Stimulated activated CD8-positive, alpha-beta memory T cell treated with anti-CD3 and anti-CD28 coated beads, Interleukin-2, amount 100 ng/mL, for 1 hour (primary cell): ENCODE measurements at places on chromosomes 16 and 17.

DNA sequence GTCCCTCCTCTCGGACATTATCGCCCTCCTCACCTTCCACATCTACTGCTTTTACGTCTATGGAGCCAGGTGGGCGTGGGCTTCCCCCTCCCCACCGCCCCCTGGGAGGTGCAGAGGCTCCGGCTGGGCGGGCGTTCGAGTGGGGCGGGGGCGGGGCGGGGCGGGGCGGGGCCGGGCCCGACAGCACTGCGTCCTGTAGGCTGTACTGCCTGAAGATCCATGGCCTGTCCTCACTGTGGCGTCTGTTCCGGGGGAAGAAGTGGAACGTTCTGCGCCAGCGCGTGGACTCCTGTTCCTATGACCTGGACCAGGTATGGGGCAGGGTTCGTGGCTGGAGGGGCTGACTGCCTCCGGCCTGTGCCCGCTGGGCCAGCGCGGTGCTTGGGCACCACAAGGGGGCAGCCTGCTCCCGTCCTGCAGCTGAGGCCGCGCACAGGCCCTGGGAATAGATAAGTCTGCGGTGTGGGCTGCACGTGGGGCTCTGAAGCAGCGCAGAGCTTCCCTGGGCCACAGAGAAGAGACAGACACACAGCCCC lies 9.2 kb downstream of the PIGQ start:
- peak; percentile 37 for DNase-seq

DNA sequence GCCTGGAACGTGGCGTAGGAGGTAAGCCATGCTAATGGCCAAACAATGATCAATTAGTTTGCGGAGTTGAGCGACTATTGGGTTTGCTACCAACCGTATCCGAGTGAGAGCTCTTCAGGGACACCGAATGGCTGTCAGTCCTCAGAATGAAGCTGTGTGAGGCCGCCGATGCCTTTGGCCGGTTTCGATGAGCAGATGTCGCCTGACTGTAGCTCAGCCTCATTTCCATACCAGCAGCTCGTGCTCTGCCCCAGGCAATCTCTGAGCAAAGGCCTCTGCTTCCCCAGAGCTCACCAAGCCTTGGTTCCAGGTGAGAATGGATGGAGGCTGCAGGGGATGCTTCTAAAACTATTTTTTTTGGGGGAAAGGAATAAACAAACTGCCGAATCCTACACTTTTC lies 111.7 kb upstream of the HS3ST4 start:
- DNase-seq, result no peak

GRCh38 chr17:64773386-64773835 lies 111.3 kb upstream of the SMURF2 start:
- no peak for DNase-seq

DNA sequence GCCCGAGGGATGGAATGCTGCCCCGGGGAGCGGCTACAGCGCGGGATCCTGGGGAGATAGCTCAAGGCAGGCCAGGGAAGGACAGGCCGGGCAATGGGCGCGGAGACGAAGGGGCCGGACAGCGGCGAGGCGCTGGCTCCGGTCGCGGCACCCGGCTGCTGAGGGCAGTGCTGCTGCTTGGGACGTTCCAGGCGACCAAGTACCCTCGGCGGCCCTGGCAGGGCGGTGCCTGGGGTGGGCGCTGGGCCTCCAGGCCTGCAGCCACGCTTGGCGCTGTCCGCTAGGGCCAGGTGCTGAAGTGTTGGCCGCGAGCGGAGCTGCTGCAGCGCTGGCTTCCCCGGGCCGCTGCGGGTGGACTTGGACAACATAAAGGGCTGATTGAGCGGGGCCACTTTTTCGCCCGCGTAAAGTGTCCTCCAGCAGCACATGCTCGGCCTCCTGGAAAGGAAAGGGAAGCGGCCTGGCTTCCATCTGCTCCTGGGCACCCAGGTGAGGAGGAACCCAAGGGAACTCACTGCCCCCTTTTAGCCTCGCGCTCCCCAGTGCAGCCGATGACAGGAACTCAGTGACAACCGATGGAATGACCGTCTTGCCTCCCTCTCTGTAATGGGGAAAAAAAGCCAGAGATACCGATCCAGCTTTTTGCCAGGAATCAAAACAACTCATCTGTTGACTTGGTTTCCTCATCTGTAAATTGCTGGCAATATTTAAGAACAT lies 23.7 kb downstream of the CLEC3A start:
- no peak for DNase-seq

DNA sequence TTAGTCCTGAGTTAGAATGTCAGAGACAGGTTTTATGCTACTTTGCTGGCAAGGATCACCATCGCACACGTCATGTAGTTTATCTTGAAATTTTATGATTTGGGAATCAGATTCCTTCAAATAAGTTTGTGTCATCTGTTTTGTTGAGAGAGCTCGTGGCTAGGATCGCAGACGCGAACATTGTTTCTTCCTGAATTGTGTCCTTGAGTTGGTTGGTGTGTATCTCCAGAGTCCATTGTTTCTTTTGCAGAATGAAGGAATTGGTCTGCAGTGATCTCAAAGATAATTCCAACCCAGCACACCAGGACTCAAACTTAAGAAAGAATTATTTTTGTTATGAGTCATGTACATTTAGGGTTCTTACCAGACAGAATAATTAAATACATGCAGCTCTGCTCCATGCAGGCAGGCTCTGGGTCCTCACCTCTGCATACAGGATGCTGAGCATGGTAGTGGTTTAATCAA lies 51.6 kb downstream of the PRKCA start:
- DNase-seq, result no peak

- no peak for DNase-seq
Observed at GRCh38 chr17:2177235-2177811, 122.4 kb downstream of the HIC1 start.

GRCh38 chr16:56513972-56514371 lies 5.9 kb downstream of the BBS2 start:
- DNase-seq, result peak; percentile 15

DNA sequence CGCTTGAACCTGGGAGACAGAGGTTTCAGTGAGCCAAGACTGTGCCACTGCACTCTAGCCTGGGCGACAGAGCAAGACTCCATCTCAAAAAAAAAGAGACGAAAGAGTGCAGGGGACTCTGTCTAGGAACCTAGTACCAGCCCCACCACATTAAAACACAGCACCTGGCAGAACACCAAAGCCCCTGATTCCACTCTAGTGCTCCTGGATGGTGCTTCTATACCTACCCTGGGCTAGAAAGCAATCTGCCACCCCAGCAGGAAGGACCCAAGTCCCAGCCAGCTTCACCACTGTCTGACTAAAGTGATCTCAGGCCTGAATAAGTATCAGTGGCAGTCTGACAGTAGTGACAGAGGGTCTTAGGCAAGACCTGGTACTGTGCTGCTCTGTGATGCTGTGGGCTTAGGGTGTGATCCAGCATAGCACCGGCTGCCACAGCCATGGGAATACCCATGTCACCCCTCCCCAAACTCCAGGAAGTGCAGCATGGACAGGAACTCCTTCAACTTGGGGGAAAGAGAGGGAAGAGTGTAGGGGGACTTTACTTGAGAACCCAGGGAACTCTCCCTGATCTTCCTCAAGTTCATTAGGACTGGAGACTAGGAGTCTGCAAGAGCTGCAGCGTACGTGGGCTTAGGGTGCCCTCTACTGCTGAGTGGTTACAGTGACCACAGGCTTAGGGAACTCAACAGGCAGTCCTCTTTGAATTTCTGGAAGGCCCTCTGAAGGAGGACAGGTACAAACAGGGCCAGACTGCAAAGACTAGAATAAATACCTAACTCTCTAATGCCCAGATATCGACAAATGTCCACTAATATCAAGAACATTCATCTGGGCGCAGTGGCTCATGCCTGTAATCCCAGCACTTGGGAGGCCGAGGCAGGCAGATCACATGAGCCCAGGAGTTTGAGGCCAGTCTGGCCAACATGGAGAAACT lies 30.0 kb upstream of the RNF43 start:
- DNase-seq, result peak; percentile 8

- DNase-seq, result no peak
Observed at GRCh38 chr16:82728901-82729300, 102.1 kb downstream of the CDH13 start.

GRCh38 chr17:67386965-67387551 lies 10.0 kb downstream of the PITPNC1 start:
- peak; percentile 42 for DNase-seq

DNA sequence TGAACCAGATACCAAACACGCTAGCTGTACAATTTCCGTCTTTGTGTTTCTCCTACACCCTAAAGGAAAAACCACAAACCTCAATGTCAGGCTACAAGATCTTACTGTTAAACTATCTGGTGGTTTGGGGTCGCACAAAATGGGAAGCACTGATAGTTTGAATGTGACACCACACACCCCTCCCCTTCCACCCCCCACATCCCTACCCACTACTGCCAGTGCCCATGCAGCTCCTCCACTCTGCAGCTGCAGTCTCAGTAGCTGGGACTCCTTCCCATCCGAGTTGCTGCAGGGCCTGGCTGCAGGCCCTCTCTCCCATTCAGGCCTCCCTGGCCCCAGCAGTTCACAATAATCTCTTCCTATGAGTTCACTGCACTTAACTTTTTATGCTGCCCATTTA lies 18.4 kb downstream of the TRAP1 start:
- no peak for DNase-seq

DNA sequence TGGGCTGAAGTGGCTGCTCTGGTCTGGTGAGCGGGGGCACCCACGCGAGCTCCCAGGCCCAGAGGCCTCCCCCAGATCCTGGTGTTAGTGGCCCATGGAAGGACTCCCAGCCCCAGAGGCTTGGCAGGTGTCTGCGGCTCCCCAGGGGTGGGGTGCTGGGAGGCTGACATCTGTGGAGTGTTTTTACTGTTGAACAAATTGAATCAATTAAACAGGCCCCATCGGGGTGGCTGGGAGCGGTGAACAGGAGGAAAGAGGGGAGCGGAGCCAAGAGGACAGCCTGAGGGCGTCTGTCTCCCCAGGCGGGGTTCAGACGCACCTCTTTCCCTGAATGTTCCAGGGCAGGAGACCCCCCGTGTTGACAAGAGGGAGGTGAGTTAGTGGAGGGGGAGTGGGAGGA lies 29.9 kb downstream of the ACTG1 start:
- no peak for DNase-seq

GRCh38 chr16:49452578-49452977 lies 79.0 kb downstream of the C16orf78 start:
- DNase-seq, result no peak

GRCh38 chr17:40501499-40501911 lies at the start of gene TNS4:
TSS of gene TNS4 (minus strand) at chr17:40501623. CDS start at chr17:40496425, 5,198 bp downstream.
- no peak for DNase-seq

DNA sequence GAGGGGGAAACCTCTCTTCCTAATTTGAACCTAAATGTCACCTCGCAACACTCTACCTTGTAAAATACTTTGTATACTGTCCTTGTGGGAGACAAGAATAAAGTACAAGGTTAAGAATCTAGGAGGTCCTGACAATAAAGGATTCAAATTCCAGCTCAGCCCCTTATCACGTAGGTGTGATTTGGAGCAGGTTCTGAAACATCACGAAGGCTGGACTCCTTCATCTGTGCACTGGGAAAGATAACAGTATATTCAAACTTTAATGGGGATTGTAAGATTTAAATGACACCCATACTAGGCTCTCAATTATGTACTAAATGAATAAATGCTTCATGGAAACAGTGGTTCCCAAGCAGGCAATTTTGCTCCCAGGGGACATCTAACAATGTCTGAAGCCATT lies 2.1 kb downstream of the TXNDC11 start:
- DNase-seq, result no peak

GRCh38 chr16:84348386-84348888 lies 19.9 kb upstream of the ATP2C2 start:
- no peak for DNase-seq

GRCh38 chr16:4487955-4488498 lies 11.8 kb downstream of the HMOX2 start:
- no peak for DNase-seq

DNA sequence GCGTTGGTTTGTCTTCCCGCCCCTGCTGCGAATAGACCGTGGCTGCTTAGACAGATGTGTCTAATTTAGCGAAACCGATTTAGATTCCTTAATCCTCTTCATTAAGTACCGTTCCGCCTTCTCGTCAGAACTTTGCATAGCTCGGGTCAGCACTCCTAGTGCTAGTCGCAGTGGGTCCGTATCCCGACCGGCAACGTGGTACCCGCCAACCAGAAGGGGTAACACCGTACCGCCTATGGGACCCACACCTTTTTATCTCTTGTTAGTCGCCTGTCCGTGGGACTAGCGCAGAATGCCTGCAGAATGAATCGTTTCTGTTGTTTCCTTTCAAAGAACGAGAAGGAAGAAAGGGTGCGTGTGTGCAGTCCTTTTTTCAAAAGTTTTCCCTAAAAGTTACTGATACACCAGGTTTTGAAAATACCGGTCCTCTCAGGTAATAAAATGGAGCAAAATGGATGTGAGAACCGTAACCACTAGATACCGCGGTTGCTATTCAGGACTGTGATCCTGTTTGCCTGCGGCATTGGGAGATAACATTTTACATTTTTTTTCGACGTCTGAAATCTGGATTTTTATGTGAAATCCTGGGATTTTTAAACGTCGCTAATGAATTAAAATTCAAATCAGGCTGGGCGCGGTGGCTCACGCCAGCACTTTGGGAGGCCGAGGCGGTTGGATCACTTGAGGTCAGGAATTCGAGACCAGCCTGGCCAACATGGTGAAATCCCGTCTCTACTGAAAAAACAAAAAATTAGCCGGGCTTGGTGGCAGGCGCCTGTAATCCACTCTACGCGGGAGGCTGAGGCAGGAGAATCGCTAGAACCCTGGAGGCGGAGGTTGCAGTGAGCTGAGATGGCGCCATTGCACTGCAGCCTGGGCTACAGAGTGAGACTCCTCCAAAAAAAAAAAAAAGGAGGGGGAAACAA lies 998 bp upstream of the SRSF1 start:
- DNase-seq, result no peak

GRCh38 chr17:34234616-34235015 lies 20.5 kb upstream of the CCL2 start:
- DNase-seq, result no peak

- DNase-seq, result no peak
Observed at GRCh38 chr16:47624563-47624962, 163.4 kb downstream of the PHKB start.
